ENCODE measurements at places on chromosomes 13 and 19.

DNA sequence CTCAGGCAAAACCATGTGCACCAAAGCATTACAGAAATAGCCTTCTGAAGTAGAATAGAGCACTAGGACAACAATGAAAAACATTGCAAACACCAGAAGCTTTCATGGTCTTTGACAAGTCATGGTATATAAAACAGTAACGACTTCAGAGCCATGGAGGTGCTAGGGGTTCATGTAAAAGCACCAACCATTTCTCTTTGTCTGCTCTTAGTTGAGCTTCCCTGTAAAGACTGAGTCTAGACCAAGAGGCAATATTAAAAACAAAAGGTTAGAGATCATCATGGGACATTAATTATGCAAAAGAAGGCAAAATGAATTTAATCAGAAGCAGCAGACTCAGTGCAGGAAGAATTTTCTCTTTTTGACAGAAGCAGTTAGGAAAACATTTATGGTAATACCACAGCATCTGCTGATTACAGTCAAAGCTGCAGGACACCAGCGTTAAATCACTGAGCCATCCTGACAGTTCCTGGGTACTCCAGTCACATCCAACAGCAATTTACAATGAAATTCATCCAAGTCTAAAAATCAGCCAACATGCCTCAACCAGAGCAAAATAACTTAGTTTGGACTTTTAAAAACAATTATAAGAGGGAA, 476.8 kb downstream of the DIAPH3 start:
- DNase-seq, result no peak

DNA sequence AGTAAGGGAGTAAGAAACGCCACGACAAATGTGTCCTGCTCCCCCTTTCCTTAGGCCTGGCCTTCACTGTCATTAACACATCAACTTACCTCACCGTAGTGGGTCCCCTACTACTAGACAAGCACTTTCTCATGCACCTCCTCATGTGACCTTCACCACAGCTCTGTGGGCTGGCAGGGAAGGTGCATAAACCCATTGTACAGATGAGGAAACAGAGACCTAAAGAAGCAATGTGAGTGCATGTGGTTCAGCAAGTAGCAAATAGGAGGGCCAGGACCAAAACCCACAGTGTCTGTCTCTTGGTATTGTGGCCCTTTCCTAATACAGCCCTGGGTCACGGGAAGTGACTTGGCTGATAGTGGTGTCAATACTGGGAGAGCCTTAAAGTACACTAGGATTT, 5.3 kb downstream of the CCDC70 start:
- no peak for DNase-seq

GRCh38 chr13:75222031-75222430, 259.9 kb downstream of the TBC1D4 start:
- DNase-seq, result no peak

- no peak for DNase-seq
These were observed 915.2 kb downstream of the PCDH9 start for GRCh38 chr13:66314911-66315310.

DNA sequence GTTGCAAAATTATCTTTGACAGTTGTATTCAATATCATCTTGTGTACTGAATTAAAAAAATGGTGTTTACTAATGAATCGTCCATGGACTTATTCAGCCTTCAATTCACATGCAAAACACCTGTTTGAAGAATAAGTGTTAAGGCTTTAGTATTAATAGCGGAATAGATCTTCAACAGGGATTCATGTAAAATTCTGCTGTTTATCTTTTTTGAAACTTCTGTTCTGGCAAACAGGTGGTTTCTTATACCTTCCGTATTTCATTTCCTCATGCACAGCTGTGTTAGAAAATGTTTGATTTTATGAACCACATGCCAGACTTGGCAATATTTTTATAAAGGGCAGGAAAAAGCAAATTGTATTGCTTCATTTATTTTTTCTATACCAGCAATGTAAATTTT, 255.7 kb downstream of the DACH1 start:
- DNase-seq, result no peak

GRCh38 chr13:34335014-34336007, 517.4 kb downstream of the RFC3 start:
- no peak for DNase-seq

Measured in urothelium cell line (cell line).